Heart left ventricle (tissue), 16 donors: ENCODE measurements at places on chromosomes 2 and 18. TPM values are rescaled to one million over a fixed set of nuclear protein-coding genes. Genes with fewer than 3 reads are reported as not detected.

The GCG gene
- total RNA-seq: not detected

The ERBB4 gene
- 10.2 TPM for total RNA-seq

The AGXT gene
- total RNA-seq: not detected

The BCL2 gene
- 16.1 TPM for total RNA-seq

The TUBA3E gene
- 117 TPM for total RNA-seq

The IL36G gene
- not detected for total RNA-seq

The POTEF gene
- total RNA-seq: not detected

The KIF5C gene
- 0.29 TPM for total RNA-seq

The R3HDM1 gene
- total RNA-seq: 16.9 TPM

The CRYBA2 gene
- not detected for total RNA-seq

The DSC1 gene
- total RNA-seq: 1.1 TPM

The LYG2 gene
- total RNA-seq: not detected

The ALLC gene
- total RNA-seq: not detected

The DSC2 gene
- total RNA-seq: 29.6 TPM

The MAP3K19 gene
- not detected for total RNA-seq
